Mucosa of gallbladder (tissue), 1 donor: ENCODE measurements at places on chromosomes 16 and 17.

- DNase-seq = no peak
These were observed 6.7 kb downstream of the SDR42E1 start for GRCh38 chr16:82004601-82005000.

DNA sequence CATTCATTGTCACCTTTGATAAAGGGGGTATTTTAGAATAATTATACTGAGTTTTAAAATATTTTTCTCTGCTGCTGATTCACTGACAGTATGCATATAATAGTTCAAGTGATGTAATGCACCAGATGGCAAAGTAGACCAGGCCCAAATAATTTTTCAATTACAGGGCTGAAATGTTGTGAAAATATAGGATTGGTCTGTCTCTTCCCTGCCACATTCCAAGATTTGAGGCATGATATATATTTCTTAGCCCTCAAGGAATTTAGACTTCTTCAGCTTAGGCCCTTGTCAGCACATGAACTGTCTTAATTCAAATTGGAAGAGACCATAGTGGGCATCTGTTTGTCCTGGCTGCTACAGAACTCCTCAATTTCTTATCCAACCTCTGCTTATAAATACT, 39.2 kb upstream of the SLC12A3 start:
- no peak for DNase-seq

DNA sequence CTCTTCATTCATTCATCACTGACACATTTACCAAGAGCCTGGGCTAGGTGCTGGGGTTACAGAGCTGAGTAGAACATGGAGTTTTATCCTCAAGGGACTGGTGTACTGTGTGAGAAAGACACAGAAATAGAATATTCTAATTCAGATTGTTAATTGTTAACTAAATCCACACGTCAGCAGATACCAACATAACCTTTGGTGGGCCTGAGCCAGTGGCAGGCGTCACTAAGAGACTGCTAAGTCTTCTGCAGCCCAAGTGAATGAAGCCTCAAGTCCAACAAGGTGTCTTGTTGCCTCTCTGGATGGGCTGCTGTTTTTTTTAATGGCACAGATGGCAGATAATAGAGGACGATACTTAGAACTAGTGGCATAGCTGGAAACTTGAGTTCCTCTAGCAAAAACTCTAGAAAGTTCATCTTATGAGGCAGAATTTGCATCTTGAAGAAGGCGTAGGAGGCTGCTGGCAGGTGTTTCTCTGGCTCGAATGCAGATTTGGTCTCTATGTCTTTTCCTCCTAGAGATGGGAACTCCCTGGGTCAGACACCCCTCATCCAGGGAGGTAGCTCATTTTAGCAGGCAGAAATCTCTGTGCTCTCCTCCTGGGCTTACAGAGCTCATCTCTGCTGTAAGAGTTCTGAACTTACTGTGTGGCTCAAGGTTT, 179.5 kb downstream of the NTN1 start:
- DNase-seq = no peak

DNA sequence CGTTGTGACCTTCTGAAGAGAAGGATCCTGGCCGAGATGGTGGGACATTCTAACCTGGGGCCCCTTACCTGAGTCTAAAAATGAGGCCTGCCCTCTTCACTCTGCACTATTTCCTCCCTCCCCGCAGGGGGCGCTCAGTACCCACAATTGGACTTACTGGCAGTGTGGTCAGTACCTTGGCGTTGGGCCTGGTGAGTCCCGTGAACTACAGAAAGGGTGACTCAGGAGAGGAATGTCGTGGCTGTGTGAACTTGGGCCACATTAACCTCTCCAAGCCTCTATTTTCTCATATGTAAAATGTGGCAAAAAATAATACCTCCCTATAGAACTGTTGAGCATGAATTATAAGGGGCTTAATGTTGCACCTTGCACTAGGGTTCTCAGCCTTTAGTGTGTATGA, 3.9 kb downstream of the RSAD1 start:
- DNase-seq = peak; percentile 95

GRCh38 chr16:10548404-10548803, 32.0 kb downstream of the EMP2 start:
- no peak for DNase-seq

DNA sequence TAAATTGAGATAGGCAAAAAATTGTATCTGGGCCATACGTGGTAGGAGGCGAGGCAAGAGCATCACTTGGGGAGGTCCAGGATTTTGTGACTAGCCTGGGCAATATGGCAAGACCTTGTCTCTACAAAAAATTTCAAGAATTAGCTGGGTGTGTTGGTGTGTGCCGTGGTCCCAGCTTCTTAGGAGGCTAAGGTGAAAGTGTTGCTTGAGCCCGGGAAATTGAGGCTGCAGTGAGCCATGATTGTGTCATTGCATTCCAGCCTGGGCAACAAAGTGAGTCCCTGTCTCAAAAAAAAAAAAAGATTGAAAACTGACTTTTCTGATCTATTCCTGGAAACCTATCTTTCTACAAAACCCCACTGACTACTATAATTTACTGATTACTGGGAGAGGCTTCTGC, 26.7 kb downstream of the CDK12 start:
- no peak for DNase-seq

GRCh38 chr17:44584443-44584842, 27.2 kb downstream of the FZD2 start:
- no peak for DNase-seq

DNA sequence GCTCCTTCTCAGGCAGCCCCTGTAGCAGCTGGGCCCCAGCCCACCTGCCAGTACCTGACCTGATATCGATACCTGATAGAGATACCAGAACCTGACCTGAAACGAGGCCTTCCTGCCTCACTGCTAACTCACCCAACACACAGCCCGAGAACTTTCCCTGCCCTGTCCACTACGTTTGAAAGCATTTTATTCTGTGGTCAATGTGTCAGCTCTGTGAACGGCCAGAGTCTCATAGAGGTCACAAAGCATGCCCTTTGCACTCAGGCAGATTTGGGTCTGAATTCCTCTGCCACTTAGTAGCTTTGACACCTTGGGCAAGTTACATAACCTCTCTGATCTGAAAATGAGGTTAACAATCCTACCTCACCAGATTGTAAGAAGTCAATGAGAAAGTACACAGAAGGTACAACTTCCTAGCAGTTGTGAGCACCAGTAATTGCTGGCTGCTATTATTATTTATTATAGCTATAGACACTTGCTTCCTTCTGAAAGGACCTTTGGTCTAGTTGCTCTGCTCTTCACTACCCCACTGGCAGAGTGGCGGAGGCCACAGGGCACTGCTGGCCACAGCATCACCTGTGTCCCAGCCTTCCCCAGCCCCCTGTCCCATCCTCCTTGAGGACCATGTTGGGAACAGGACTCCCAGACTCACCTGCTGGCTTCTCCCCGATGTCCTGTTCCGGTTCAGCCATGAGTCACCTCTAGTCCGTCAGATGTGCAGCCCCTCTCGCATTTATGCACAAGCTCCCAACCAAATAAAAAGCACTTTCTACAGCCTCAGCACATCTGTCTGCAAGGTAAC, 895 bp downstream of the ANKRD40CL start:
- DNase-seq = no peak

DNA sequence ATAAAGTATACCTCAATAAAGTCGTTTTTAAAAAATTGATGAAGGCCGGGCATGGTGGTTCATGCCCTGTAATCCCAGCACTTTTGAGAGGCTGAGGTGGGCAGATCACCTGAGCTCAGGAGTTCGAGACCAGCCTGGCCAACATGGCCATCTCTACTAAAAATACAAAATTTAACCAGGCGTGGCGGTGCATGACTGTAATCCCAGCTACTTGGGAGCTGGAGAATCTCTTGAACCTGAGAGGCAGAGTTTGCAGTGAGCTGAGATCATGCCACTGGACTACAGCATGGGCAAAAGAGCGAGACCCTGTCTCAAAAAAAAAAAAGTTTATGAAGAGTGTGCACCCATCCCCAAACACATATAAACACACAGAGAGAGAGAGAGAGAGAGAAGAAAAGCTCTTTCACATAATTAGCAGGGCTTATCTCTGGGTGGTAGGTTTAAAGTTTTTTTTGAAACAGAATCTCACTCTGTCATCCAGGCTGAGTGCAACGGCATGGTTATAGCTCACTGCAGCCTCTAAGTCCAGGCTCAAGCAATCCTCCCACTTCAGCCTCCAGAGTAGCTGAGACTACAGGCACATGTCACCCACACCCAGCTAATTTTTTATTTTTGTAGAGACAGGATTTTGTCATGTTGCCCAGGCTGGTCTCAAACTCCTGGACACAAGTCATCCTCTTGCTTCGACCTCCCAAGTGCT, 3.0 kb downstream of the SREBF1 start:
- DNase-seq = no peak

DNA sequence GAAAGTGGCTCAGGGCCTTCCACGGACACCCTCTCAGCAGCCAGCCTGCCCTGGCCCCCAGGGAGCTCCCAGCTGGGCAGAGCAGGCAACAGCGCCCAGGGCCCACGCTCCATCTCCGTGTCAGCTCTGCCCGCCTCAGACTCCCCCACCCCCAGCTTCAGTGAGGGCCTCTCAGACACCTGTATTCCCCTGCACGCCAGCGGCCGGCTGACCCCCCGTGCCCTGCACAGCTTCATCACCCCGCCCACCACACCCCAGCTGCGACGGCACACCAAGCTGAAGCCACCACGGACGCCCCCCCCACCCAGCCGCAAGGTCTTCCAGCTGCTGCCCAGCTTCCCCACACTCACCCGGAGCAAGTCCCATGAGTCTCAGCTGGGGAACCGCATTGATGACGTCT, 48.3 kb upstream of the LGALS9 start:
- no peak for DNase-seq

DNA sequence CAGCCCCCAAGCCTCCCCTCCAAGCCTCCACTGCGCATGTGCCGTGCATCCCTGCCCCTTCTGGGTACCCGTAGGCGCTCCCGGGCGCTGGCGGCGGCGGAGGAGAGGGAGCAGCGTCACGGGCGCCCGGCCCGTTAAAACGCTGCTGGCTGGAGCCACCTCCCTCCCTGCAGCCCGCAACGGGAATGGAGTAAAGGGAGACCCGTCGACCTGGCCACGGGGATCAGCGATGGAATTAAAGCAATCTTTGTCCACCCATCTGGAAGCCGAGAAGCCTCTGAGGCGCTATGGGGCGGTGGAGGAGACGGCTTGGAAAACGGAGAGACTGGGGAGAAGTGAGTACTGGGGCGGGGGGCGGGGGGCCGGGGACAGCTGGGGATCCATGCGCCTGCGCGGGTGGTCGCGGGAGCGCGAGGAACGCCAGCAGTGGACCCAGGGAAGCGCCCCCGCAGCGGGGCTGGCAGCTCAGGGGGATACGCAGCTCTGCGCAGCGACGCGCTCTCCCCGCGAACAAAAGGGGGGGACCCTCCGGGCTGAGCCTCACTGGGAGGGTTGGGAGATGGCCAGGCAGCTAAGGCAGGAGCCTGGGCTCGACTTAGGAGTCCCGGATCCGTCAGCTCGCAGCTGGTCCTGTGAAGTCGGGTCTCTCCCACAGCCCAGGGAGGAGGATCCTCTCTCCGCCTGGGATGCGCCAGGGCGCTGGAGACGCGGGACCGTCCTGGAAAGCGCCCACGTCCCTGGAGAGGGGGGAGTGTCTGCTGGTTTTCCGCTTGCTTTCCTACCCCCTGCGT, at the start of gene BMERB1:
TSS of gene BMERB1 (plus strand) at position 164 of the 791 bp plus-strand sequence. CDS start at position 230, 66 bp downstream.
- peak; percentile 65 for DNase-seq

DNA sequence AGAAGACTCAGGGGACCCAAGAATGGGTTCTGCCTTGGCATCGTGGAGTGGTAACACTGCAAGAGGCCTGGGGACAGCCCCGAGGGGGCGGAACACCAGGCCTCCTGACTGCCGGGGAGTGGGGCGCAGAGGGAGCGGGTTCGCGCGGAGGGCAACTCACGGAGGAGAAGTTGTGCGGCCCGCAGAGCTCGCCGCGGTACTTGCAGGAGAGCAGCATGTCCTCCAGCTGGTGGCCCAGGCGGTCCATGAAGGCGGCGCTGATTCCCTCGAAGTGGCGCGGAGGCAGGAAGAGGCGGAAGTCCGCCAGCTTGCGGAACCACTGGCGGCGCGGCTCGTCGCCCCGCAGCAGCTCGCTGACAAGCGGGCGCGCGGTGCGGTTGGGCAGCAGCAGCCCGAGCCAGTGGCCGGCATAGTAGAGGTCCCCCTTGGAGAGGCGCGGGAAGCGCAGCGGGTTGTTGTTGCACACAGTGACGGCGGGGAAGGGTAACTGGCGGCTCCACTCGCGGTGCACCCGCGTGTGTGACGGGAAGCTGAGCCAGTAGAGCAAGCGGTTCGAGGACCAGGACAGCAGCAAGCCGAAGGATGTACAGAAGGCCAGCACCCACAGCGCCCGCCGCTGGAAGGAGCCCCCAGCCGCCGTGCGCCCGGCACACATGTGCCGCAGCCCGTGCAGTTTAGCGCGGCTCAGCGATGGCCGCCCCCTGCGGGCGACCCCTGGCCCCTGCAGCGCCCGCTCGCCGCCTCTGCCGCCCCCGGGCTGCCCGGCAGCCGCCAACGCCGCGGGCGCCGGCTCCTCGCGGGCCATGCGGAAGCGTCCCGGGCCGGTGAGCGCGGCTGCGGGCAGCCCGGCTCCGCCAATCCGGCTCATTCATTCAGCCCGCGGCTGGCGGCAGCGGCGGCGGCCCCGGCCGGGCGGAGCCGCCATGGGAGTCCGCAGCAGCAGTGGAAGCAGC, 1.6 kb downstream of the ASIC2 start:
- peak; percentile 26 for DNase-seq

DNA sequence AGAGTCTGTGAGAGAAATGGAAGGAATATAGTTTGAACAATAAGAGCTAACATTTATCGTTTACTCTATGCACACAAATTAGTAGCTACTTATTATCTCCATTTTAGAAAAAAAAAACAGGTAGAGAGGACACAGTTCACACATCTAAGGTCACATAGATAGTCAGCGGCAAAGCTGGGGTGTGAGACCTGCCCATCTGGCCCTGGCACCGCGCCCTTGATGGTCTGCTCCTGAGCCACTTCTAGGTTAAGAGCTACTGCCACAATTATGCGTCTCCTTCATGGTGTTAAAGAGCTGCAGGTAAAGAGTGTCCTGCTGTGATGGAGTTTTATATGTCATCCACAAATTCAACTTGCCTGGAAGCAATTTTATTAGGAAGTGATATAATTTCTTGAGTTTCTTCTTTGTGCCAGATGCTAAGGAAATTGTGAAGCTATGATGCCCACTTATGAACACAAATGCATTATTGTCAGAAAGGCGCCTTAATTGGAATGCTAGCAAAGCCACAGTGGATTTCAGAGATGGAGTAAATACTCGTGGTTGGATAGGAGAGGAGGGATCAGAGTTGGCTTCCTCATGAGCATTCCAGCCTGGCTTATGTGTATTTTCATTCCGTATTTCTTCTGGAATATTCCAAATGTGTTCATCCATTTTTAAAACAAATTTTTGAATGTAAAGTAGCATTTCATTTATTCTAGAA, 21.3 kb upstream of the MFSD6L start:
- DNase-seq = no peak
